NCI-H460 (cell line): ENCODE measurements at places on chromosomes 13 and 19.

DNA sequence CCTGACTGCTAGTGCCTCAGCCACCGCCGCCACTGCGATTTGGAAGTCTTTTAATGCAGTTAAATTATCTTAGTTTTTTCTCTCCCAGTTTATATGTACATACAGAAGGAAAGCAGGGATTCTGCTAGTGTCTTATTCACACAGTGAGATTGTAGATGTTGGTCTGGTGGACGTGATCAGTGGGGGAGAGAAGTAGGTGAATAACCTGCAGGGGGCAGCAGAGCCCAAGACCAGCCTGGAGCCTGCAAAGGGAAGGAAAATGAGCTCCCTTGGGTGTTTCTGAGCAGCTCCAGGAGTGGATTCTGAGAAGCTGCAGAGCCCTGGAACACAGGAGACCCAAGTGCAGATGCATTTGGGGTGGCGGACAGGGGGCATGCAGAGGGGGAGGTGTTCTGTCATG lies 26.3 kb downstream of the ZNF844 start:
- DNase-seq: no peak

DNA sequence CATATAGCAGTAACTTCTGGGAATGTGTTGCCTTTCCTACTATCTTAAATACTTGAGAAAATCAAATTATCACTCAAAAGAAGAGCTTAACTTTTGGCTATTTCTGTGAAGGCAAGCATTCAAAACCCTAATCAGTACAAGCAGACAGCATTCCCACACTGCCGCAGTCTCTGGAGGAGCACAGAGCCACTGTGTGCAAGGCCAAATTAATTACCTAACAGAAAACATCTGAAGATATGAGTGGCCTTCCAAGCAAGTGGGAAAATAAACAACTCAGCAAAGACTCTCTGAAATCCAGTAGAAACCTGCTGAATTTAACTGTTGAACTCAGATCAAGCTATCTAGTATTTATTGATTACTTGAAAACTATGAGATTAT lies 68.2 kb downstream of the COL4A1 start:
- DNase-seq: no peak

GRCh38 chr19:5023128-5023571 lies 54.2 kb downstream of the KDM4B start:
- no peak for DNase-seq

DNA sequence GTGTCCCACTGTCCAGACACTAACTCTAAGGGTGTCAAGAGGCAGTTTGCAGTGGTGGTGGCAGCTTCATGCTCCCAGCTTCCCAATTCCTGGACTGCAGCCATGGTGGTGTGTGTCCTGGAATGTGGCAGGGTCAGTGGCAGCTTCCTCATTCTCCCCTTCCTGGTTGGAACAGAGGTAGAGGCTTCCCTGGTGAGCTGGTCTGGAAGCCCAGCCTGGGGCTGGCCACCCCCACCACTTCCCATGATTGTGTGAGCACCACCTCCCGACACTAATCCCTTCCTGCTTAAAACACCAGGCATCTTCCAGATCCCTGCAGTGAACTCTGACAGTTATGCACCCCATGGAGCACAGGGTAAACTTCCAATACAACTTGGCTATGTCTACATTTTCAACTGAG lies 134.9 kb downstream of the RAP2A start:
- DNase-seq: no peak

- DNase-seq: no peak
These were observed 359.5 kb downstream of the PCDH17 start for GRCh38 chr13:57991041-57991440.

- DNase-seq: no peak
These were observed 1358.5 kb upstream of the PCDH9 start for GRCh38 chr13:68588623-68589022.

DNA sequence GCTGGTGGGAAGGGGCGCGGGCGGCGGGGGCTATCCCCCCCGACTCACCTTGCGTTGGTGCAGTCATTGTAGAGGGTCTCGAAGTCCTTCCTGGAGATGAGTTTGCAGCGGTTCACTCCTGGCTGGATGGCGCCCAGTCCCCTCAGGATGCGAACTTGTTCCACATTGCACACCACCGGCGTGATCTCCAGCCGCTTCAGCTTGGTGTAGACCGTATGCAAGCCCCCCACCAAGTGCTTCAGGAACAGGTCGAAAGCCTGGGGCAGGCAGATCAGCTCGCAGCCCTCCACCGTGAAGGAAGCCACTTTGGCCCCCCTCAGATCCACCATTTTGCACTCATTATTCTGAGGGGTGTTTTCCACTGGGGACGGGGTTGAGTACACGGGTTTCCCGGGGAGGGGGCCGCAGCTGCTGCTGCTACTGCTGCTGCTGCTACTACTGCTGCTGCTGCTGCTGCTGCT lies 1.1 kb downstream of the DACH1 start:
- DNase-seq: no peak

GRCh38 chr19:18167975-18168645 lies 5.5 kb upstream of the IFI30 start:
- DNase-seq: no peak

- no peak for DNase-seq
These were observed 18.0 kb upstream of the ZNF681 start for GRCh38 chr19:23776507-23777205.
